ENCODE measurements at places on chromosomes 3 and 15.

DNA sequence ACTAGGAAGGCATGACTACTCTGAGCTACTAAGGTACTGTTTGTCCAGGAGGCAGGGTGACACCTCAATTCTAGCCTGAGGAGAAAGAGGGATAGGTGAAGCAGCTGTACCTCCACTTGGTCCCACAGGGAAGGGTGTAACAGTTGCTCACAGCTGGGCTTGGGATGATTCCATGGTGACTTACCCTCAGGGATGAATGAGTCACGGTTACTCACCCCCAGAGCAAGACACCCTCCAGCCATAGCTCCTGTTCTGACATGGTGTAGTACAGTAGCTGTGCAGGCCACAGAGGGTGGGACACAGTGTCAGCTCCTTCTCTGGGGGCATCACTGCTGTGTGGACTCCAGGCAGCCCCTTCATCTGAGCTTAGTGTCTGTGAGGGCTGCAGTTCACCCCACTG is 868.6 kb upstream of the SEMA6D start:
- no peak for DNase-seq

GRCh38 chr15:85730001-85730820 is 64.5 kb downstream of the KLHL25 start:
- no peak for DNase-seq

- DNase-seq: no peak
These were observed 822 bp downstream of the ST8SIA2 start for GRCh38 chr15:92394309-92395097.

- DNase-seq: no peak
These were observed 250.7 kb upstream of the PROK2 start for GRCh38 chr3:72035606-72036005.

GRCh38 chr15:50925281-50925680 is 16.8 kb downstream of the AP4E1 start:
- DNase-seq: no peak

GRCh38 chr3:157494581-157495281 is 8.5 kb downstream of the VEPH1 start:
- no peak for DNase-seq

DNA sequence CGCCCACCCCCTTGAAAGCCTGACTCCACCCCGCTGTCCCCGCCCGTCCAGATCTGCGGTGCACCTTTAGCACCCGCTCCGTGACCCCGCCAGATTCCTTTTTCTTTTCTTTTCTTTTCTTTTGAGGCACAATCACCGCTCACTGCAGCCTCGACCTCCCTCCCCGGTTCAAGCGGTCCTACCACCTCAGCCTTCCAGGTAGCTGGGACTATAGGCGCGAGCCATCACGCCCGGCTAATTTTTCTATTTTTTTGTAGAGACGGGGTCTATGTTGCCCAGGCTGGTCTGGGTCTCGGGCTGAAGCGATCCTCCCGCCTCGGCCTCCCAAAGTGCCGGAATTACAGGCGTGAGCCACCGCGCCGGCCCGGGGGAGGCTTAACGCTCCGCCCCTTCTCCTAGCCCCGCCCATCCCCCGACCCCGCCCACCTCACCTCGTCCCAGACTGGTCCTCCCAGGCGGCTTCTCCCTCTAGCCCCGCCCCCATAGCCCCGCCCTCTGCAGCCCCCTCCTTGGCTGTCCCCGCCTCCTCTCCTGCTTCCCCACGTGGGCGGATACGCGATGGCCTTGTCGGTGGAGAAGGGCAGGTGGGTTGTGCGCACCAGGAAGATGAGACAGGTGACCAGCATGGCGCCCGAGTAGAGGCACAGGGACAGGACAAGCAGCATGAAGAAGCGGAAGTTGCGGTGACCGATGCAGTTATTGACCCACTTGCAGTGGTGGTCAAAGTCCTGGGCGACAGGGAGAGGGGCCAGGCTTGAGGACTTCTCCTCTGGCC is 3.2 kb downstream of the ZDHHC19 start:
- DNase-seq: peak; percentile 32

DNA sequence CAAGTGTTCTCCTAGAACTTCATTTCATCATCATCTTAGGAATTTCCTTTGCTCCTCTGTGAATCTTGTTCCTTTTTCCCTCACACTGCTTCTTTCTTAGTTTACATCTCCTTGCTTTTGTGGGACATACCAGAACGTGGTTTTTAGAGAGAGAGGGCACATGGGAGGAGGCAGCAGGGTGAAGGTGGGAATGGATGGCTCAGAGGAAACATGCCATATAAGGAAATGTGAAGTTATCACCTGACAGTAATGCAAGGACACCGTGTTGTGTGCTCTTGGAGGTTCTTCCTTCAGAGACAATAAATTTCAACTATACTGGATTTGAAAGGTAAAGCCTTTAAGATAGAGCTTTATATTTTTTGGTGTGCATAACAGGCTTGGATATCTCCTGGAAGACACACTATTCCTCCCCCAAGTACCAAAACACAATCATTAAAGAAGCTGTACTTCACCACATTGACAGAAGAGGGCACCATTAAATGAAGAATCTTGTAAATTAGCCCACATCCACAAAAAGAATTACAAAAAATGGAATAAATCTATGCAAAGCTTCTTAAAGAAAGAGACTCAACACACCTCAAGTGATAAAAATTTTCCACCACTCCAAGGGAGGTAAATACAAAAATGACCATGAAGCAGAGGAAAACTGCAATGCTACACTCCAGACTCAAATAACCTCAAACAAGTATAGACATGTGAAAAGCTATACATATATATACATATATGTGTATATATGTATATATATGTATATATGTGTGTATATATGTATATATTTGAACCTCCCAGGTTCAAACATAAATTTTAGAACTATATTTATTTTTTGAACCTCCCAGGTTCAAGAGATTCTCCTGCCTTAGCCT is 26.1 kb downstream of the RPL39L start:
- DNase-seq: no peak

- DNase-seq: no peak
These were observed 81.5 kb downstream of the DLG1 start for GRCh38 chr3:197216914-197217313.

DNA sequence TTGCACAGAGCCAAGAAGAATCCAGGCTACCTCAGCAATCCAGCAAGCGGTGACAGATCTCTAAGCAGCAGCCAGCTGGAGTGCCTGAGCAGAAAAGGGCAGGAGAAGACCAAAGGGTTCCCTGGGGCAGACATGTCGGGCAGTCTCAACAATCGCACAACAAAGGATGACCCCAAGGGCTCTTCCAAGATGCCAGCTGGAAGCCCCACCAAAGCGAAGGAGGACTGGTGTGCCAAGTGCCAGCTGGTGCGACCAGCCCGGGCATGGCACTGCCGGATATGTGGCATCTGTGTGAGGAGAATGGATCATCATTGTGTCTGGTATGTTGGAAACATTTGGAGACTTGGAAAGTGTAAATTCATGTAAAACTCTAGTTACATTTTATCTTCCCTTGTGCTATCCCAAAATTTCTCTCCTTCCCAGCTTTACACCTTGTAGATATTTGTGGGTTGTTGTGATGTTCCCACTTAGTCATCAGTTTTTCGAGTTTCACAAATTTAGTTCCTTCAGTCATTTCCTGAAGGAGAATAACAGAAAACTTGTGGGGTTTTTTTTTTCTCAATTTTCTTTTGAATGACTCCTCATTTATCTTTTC is 6.4 kb downstream of the ZDHHC23 start:
- no peak for DNase-seq

- no peak for DNase-seq
These were observed 10.9 kb upstream of the CCNL1 start for GRCh38 chr3:157170861-157171260.

DNA sequence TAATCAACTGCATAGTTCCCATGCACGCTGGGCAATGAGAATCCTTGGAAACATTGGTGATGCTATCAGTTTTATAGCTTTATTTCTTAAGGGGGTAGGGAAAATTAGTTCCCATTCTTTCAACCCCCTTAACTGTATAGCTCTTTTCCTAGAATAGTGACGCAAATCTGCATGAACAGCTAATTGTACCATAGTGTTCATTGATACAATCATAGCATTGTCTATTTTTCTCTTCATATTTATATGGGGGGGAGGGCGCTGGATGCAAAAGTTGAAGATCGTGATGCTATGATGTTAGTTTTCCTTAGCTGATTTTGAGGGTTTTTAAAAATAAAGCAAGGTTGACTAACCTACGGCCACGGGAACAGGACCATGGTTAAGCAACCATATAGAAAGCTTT is 32.4 kb upstream of the SAMMSON start:
- no peak for DNase-seq

DNA sequence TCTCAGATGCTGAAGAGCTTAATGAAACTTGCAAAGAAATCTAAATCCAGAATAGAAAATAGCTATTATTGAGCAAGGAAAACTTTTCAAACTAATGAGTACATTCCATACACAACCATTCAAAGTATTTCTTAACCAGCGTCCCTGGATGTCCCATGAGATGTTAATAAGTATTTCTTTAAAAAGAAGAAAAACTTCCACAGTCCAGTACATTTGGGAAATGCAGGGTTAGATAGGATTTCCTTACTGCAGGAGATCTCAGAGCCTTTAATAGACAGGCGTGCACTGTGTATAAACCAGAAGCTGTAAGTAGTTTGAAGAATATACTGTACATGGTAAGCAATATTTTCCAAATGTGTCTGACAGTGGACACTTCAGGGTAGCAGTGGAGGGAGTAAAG is 29.6 kb upstream of the BHLHE40 start:
- DNase-seq: no peak

GRCh38 chr15:87707566-87708130 is 548.9 kb downstream of the NTRK3 start:
- no peak for DNase-seq

GRCh38 chr15:41564286-41564959 is 5.4 kb downstream of the TYRO3 start:
- DNase-seq: no peak

DNA sequence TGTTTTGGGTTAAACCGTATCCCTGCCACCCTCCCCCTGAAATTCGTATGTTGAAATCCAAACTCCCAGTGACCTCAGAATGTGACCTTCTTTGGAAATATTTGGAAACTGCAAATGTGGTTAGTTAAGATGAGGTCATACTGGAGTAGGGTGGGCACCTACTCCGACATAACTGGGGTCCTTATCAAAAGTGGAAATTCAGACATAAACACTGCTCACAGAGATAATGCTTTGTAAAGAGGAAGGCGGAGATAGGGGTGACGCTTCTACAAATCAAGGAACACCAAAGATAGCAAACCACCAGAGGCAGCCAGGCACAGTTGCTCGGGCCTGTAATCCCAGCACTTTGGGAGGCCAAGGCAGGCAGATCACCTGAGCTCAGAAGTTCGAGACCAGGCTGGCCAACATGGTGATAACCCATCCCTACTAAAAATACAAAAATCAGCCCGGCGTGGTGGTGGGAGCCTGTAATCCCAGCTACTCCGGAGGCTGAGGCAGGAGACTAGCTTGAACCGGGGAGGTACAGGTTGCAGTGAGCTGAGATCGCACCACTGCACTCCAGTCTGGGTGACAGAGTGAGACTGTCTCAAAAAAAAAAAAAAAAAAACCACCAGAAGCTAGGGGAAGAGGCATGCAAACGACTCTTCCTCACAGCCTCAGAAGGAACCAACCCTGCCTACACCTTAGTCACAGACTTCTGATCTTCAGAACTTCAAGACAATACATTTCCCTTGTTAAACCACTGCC is 51.1 kb upstream of the CHD2 start:
- DNase-seq: no peak

GRCh38 chr3:73738711-73739110 is 114.0 kb upstream of the PDZRN3 start:
- no peak for DNase-seq

DNA sequence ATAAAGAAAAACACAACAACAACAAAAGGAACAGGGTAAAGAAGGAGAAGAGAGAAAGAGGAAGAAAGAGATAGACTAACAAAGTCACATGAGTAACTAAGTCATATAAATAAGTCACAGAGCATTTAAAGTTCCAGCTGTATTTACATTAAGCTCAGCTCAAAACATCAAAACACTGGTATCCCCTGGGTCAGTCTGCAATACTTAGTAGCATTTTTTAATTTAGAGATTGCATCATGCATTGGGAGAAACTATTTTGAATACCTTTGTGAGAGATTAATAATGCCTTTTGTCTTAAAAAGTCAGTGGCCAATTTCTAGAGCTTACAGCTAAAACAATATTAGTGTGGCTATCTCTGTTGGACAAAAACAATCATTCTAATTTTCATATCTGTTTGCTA is 78.4 kb downstream of the NEK10 start:
- DNase-seq: no peak

DNA sequence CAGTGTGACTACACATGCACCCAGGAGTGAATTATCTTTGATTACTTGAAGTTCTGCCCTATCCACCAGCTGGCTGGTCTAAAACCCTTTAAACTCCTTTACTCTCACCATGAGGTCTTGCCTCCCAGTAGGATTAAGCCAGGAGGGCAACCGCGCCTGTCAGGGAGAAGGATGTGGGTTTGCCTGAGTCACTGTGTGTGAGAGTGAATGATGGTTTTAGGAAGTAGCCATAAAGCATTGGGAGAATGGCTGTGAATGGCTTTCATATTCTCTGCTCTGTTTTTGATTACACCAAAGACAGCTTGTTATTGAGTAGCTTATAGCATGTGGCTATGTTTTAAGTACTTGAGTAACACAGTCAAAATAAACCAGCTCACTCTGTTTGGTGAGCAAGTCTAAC is 637.7 kb upstream of the TBL1XR1 start:
- no peak for DNase-seq

DNA sequence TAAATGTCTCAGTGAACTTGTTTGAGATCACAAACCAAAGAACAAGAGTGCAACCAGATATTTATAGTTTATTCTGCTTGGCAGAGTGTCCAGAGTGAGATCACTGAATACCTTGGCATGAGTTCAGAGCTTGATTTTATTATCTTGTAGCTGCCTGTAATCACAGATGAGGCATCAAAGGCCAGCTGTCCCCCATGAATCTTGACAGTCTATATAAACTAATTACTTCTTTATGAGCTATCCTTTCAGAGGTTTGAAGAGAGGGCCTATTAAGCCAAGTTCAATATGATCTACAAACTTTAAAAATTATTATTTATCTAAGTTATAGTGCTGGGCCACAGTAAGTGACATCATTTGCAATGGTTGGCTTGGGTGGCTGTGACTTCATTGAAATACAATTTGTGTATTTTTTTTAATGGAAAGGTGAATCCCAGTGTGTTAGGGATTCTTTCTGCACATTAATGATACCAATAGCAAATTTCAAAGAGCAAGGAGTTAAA is 251.5 kb downstream of the CLSTN2 start:
- no peak for DNase-seq

- DNase-seq: no peak
These were observed 22.1 kb upstream of the NEO1 start for GRCh38 chr15:73030122-73030679.

Data from stimulated activated CD8-positive, alpha-beta memory T cell treated with anti-CD3 and anti-CD28 coated beads, Interleukin-4, amount 100 ng/mL, for 1 hour (primary cell).